ENCODE measurements at places on chromosomes 12 and 14.

- DNase-seq, result no peak
Observed at GRCh38 chr12:60387356-60387755, 791.5 kb downstream of the SLC16A7 start.

GRCh38 chr12:114141921-114142564 lies 175.9 kb upstream of the RBM19 start:
- DNase-seq, result no peak

GRCh38 chr14:80493620-80494019 lies 282.3 kb upstream of the DIO2 start:
- no peak for DNase-seq

GRCh38 chr12:80490329-80490728 lies 46.3 kb downstream of the PTPRQ start:
- DNase-seq, result no peak

DNA sequence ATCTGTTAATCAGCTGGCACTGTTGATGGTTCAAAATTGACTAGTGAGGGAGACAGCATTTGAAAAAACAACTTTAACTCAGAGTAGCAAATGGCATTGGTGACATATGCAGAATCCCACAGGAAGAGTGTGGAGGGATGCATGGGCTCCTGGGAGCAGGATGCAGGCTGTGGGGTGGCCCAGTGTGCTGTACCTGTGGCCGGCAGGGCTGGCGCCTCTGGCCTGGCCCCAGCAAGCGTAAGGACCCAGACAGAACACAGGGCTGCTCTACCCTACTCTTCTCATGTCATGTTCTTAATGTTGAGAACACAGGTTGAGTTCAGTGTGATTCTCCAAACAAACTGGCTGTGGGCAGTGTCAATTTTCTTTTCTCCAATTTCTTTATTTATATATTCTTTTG lies 33.4 kb downstream of the DDX51 start:
- DNase-seq, result no peak

DNA sequence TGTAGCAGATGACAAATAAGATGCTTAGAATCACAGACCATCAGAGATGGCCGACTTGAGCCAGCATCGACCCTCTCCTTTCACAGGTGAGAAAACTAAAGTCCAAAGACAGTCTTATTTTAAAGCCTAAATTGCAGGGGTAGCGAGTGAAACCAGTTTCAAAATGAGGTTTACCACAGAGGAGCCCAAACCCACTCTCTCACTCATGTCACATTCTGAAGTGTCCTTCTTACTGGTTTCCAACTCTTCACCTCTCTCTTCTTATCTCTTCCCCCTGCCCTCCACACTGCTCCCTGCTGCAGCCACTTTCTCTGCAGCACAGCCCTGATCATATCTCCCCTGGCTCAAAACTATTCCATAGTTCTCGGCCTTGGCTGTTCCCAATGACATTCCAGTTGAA lies 57.0 kb upstream of the NID2 start:
- DNase-seq, result no peak

DNA sequence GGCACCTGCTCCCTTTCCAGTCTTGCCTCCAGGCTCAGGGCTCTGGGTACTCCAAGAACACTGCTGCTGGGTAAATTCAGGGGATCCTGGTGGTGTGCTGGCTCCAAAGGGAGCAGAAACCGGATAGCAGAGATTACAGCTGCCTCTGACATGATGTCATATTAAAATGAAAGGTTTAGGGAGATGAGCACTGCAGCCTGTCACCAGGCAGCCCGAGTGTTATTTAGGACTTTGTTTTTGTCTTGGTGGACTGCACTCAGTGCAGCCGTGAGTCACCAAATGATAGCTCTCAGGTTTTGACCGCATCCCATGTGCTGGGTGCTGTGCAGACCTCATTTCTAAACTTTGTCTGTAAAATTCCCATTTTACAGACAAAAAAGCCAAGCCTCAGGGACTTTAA lies 266.0 kb upstream of the CRY1 start:
- DNase-seq, result no peak

DNA sequence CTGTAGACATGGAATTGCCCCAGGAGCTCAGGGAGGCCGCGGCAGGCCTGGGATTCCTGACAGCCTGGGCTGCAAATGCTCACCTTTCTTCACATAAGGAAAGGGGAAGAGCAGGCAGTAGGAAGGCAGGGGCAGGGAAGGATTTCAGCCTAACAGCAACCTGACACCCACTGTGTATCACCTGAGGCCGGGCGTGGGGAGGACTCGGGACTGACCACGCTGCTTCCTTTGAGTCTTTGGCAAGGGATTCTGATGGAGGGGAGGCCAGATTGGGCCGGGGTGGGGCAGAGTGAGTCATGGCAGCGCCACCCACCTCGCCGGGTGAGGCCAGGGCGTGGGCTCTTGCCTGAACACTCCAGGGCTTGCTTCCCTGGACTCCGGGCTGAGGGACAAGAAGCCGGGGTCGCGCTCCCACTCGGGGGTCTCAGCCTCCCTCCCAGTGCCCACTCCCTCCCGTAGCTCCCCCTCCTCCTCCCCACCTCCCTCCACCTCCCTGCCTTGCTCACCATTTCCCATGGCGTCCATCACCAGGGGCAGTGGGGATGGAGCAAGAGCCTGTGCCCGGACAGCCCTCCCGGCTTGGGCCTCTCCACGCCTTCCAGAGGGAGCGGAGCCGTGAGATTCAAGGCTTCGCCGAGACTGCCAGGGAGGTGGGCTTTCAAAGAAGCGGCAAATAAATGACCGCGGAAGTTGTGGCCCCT lies 247.9 kb upstream of the RTL1 start:
- DNase-seq, result no peak

Data from hepatic stellate cell (primary cell).